Chondrocyte (in vitro differentiated cells): ENCODE measurements at places on chromosomes 6 and 20. TPM values are rescaled to one million over a fixed set of nuclear protein-coding genes. Genes with fewer than 3 reads are reported as not detected.
A peak's percentile ranks its signal among the peaks of the same experiment; 100 is the strongest.

GRCh38 chr6:12818324-12818723, 101.8 kb downstream of the PHACTR1 start:
- DNase-seq, result no peak

GRCh38 chr6:169654598-169655391, 47.0 kb downstream of the WDR27 start:
- no peak for DNase-seq

DNA sequence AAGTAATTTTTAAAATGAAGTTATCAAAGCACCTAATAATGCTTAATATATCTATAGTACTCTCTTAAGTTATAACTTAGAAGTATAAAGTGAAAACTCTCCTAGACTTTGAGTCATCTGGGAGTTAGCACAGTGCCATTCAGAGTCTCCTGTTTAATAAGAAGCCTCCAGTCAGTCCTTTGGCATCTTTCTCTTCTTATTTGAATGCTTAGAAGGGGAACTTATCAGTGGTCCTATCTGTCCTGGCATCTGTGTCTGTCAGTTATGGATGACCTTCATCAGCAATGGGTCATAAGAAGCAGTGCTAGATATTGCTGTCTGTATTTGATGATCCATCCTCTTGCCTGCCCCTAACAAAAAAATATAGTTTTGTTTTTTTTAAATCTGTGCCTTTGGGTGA, 15.2 kb downstream of the TMEM200A start:
- DNase-seq, result no peak

DNA sequence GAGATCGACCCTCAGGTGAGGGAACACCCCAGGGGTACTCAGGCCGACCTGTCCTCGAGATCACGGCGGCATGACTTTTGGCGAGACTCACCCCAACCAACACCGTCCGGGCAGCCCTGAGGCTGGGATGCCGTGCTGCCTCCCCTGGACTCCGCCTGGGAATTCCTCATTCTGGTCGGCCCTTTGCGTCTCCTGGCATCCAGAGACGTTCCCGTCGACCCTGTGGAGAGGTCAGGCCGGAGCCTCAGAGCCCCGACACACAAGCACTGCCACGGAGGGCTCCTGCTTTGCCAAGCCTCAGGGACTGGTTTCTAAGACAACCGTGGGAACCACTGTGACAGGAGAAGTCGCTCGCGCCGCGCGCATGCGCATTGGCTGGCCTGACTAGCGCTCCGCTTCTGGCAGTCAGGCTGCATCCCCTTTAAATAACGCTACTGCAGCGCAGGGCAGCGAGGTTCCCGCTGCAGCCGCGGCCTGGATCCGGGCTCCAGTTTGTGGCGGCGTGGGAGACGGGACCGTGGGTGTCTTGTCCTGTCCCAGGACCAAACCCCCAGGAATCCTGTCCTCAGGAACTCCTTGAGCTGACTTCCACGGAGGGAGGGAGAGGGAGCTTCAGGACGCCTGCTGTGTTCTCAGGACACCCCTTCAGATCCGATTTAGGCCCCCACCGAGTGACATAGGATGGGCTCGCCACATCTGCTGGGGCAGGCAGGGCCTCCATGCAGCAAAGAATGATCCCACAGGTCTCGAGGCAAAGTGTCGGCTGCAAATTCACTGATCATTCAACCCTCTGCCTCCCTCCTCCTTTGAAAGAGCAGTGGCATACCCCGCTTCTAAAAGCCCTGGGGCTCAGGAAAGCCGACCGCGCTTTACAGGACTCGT, 163.2 kb upstream of the ZNF337 start:
- DNase-seq, result peak; percentile 79

DNA sequence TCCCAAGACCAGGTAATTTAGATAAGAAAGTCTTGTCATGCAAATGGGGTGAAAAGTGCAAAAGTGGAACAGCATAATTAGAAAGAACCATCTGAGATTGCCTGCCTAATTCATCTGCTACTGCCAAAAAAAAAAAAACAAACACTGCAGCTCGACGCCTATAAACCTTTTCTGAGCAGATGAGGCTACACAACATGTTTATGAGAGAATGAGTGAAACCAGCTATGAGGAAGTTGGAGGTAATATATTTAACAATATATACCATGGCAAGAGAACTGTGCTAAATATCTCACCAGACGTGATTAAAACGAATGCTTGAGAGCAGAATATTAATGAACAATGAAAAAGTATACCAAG, 50.0 kb downstream of the LAMA4 start:
- no peak for DNase-seq

- DNase-seq, result no peak
These were observed 123.4 kb upstream of the SUPT3H start for GRCh38 chr6:45500924-45501816.

DNA sequence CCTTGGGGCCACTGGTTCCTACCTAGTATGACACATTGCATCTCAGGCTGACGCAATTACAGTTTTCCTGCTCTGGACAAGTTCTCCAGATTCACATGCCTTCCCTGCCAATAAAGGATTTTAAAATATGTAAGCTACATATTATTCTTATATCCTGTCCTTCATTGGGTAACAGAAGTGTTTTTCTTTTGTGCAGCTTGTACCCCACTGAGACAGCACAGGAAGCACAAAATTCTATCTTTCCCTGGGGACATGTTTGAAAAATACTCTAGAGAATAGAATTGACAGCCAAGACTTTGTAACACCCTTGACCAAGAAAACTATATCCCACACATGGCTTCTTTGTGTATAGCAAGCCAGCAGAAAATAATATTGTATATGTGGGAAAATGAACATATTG, 456.8 kb downstream of the MAFB start:
- DNase-seq, result no peak

- DNase-seq, result no peak
These were observed 23.0 kb upstream of the IYD start for GRCh38 chr6:150345781-150346180.

GRCh38 chr6:142339968-142340658, 38.3 kb downstream of the ADGRG6 start:
- DNase-seq, result no peak

The TNFRSF6B gene
- 0.79 to 0.99 TPM in 2 of 3 replicates, not detected in the other for total RNA-seq

The UFL1 gene
- total RNA-seq, result 24.5 to 28.2 TPM (median 25.3 TPM) in 3 replicates

The NKX2-4 gene
- not detected in 3 replicates for total RNA-seq

The NCOA7 gene
- 49.6 to 80.7 TPM (median 74.9 TPM) in 3 replicates for total RNA-seq

The BANF2 gene
- total RNA-seq, result not detected in 3 replicates

The MYLK2 gene
- 1.3 to 3.3 TPM (median 2.9 TPM) in 3 replicates for total RNA-seq
